ENCODE measurements at places on chromosomes 3 and 15.

- DNase-seq: peak; percentile 50
Measured at GRCh38 chr3:10248984-10249748, 907 bp downstream of the TATDN2 start.

GRCh38 chr3:176328666-176329065 is 868.6 kb downstream of the TBL1XR1 start:
- DNase-seq: no peak

DNA sequence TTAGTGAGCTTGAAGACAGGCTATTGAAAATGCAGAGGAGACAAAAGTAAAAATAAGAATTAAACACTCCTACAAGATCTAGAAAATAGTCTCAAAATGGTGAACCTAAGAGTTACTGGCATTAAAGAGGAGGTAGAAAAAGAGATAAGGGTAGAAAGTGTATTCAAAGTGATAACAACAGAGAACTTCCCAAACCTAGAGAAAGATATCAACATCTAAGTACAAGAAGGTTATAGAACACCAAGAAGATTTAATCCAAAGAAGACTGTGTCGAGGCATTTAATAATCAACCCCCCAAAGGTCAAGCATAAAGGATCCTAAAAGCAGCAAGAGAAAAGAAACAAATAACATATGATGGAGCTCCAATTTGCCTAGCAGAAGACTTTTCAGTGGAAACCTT is 23.3 kb downstream of the PDCD10 start:
- no peak for DNase-seq

DNA sequence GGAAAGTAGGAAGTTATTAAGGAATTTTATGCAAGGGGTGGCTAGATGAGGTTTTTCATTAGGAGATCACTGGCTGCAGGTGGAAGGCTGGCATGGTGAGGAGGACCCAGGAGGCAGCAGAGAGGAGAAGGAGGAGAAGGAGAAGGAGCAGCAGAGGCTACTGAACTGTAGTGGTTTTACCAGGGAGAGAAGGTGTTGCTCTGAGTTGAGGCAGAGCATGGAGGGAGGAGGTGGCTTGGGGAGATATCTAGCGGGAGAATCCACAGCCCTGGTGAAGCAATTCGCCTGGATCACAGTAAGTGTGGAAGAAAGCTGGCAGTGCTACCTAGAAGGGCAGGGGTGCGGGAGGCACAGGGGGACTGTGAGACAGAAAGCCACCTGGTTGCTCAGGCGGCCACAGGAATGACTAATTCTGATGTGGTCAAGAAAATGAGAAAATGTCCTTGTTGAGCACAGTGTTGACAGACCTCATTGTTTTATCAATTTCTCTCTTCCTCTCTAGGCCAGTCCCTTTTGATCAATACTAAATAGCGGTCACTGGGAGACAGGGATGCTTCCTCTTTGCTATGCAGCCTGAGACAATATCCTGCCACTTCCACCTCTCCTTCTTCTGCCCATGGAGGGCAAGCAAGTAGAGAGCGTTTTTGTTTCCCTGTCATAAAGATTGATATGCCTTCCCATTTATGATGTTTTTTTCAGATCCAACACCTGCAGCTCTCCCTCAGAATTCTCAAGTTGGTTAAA is 94.6 kb downstream of the EEFSEC start:
- no peak for DNase-seq

- no peak for DNase-seq
Measured at GRCh38 chr3:45597581-45597980, 3.0 kb downstream of the LIMD1 start.

DNA sequence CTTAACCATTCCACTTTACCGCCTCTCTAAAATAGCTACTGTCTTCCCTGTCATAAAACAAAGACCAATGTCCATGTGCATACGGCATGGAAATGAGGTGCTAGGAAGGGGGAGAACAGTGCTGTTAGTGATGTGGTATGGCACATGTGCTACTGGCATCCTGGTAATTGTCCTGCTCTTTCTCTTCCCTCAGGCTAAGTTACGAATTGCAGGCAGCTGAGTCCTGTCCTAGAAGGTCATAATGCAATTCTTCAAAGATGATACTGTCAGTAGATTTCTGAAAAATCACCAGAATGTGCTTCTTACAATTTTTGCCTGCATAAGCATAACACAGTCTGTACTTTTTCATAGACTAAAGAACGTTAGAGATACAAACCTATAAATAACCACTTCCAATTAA is 216.8 kb downstream of the RSL24D1 start:
- DNase-seq: peak; percentile 14
